Testis (tissue), 5 donors: ENCODE measurements at places on chromosomes 5 and 9.

DNA sequence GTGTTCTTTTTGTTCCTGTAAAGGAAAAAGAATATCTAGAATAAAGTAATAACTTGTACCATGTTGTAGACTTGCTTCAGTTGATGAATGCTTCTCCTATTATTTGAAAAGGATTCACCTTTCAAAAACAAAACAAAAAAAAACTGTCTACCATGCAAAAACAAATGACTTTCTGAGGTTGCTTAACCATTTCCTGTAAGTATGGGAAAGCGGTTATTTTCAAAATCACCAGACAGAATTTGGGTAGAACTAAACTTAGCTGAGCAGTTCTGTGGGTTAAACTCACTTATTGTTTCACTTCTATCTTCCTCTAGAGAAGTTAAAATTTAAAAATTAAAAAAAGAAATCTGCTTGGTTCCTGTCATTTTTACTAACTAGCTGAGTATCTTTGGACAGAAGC, 25.2 kb downstream of the LNPEP start:
- no peak for DNase-seq

GRCh38 chr5:147084702-147085101, 150.1 kb upstream of the STK32A start:
- DNase-seq: no peak

DNA sequence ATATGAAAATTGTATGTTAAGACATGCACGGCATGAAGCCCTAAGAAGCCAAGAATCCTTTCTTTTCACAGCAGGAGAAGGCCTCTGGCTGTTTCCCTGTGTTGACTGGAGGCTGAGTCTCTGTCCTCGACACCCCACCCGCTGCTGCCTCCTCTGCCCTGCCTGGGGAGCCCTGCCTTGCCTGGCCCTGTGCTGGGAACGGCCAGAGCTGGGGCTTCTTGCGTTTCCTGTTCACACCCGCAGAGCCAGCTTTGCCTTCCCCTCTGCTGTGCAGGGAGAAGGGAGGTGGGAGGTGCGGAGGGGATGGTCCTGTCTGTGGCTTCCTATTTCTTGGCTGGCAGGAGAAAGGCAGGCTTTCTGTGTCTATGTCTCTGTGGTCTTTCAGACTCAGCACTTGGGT, 6.9 kb upstream of the GMCL2 start:
- no peak for DNase-seq

- DNase-seq: no peak
These were observed 21.6 kb upstream of the ANXA1 start for GRCh38 chr9:73129941-73130685.

DNA sequence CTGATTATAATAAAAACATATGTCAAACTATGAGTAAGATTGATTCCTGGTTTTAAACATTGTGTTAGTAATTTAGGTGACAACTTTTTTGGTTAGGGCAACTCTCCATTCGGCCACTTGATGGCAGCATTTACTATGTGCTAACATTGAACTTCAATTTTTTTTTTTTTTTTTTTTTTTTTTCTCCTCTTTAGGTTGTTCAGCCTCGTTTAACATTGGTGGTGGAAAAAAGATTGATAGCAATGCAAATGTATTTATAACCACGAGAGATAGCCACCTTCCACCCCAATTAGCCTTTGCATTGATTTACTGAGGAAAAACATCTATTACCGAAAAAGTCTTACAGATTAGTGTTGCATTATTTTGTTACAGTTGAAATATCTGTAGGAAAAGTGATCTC, 159.1 kb downstream of the CSNK1G3 start:
- DNase-seq: peak; percentile 71

- no peak for DNase-seq
These were observed 222.4 kb upstream of the TBC1D2 start for GRCh38 chr9:98477884-98478283.

DNA sequence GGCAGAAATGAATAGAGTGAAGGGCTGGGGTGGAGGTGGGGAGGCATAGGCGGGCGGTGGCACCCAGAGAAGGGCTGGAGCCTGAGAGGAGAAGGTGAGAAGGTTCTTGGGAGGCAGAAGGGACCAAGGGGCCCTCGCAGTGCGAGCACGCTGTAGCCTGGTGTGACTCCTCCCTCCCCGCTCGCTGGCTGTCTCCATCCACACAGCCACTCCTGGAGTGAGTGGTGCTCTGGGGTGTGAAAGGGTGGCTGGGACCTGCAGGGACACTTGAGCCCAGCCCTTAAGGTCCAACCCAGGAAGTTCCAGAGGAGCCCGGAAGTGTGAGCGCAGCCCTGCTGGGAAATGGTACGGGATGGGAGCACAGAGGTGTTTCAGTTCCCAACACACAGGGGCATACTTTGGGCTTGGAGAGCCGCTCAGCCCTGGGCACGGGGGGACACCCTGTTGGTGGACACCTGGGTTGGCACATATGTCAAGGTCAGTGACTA, 9.3 kb upstream of the SCGB3A1 start:
- no peak for DNase-seq

GRCh38 chr5:14250748-14251701, 107.9 kb downstream of the TRIO start:
- no peak for DNase-seq

DNA sequence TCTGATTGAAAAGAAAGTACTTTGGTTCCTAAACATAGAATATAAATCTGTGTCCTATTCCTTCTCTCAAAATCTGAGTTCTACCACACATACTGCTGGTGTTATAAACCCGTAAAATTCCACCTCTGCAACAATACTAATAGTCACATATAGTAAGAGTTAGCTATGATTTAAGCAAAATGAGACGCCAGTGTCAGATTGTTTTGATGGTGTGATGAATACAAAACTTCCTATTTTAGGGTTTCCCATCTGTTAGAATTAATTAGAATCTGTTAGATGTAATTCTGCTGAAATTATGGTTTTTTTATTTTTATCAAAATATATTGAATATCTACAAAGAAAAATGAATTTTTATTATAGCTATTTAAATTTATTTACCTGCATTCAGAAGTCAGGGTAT, 26.7 kb downstream of the ARSK start:
- no peak for DNase-seq

DNA sequence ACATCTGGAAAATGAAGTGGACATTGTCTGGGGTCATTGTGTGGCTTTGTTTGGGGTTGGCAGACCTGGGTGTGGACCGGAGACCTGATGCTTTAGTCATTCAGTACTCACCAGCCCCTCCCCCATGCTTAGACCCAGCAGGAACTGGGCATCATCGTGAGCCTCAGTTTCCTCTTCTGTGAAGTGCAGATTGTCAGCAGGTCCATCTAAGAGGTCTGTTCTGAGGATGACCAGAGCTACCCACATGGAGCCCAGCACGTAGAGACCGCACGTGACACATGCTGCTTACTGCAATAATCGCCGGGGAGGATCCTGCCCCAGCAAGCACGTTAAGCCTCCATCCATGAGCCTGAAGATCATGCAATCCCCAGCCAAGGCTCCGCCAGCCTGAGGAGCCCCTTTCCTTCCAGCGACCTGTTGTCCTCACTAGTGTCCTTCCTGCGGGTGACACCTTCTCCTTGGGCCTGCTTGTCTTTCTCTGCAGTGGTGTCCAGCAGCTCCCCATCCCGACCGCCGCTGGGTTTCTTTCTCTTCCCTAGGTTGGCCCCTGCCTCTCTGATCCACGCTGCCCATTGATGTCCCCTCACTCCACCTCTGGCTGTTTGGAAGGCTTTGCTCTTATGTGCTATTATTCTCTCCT, 26.7 kb upstream of the IRX4 start:
- no peak for DNase-seq

DNA sequence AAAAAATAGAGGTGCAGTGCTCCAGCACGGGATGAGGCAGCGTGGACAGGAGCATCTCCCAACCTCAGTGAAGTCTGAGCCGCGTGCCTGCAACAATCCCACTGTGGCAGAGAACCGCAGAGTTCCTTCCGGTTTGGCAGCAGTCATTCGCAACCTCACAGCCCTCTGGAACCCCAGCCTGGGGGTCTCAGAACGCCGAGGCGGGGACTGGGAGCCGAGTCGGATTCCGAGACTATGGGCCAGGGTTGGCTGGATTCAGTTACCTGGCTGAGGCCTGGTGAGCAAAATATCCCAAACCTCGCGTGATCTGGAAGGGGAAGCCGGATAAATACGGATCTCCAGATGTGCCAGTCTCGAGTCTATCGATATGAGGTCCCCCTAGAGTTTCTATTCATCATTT, 27.0 kb downstream of the CDKN2A start:
- no peak for DNase-seq

DNA sequence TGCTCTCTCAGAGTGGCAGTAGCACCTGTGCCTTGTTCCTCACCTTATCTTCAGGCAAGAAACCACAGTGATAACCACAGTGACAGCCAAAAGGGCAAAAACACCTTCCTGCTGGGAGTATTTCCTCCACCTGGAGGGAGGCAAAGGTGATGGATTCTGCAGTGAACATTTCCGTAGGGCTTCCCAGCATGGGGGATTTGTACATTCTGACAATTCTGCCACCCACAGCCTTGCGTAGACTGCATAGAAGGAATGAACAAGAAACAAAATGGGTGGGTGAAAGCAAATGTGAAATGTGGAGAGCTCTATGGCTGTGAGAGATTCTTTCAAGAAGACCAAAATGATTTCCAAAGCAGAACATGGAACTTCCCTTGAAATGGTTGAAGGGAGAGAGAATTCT, 111.4 kb downstream of the ZNF462 start:
- no peak for DNase-seq

- no peak for DNase-seq
These were observed 100.3 kb downstream of the KIF4B start for GRCh38 chr5:155113888-155114287.

GRCh38 chr5:151724360-151724759, 34.1 kb downstream of the ATOX1 start:
- peak; percentile 2 for DNase-seq

- peak; percentile 8 for DNase-seq
These were observed 71.4 kb upstream of the COL5A1 start for GRCh38 chr9:134570151-134570621.

- no peak for DNase-seq
These were observed 170.0 kb downstream of the CCDC171 start for GRCh38 chr9:15722888-15723287.

GRCh38 chr5:155019601-155020226, 6.2 kb downstream of the KIF4B start:
- DNase-seq: no peak

- no peak for DNase-seq
These were observed 261.8 kb downstream of the MCTP1 start for GRCh38 chr5:95022967-95023695.

- peak; percentile 8 for DNase-seq
These were observed 6.2 kb upstream of the ORM1 start for GRCh38 chr9:114316605-114317230.

- peak; percentile 51 for DNase-seq
These were observed 173.0 kb upstream of the TBC1D2 start for GRCh38 chr9:98428454-98428853.

DNA sequence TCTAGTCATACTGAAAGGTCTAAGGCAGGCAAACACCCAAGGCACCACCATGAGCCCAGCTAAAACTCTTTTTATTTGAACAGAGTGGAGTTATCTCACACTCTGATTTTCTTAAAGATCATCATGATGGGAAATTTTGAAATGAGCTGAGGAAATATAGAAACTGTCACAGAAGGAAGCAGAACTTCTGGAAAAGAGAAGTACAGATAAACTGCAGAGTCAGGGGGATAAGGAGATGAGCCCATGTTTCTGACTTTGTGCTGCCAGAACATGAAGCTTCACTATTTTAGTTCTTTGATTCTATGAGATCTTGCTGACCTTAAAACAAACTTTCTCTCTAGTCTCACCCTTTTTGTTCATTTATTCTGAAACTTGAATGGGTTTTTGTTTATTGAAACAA, 406.5 kb upstream of the EDIL3 start:
- DNase-seq: no peak

DNA sequence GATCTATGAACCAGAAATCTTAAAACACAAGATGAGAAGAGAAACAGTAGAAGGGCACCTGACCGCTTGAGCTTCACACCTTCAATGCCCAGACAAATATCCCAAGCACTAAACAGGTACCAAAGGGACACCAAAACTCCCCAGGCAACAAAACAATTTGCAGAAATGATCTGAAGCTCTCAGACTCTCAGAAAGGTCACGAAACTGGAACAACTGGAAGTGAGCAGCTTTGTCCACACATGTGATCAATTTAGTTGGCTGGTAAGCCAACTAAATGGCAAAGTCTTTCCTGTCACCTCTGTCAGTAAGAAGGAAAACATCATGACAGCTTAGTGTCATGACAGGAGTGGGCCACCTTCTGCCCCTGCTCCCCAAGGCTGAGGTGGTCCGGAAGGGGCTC, 4.1 kb downstream of the IPPK start:
- no peak for DNase-seq

- DNase-seq: no peak
These were observed 1273.0 kb downstream of the EFNA5 start for GRCh38 chr5:106397700-106398099.

- DNase-seq: no peak
These were observed 356.9 kb upstream of the RGMB start for GRCh38 chr5:98416541-98416940.

GRCh38 chr5:118220556-118221195, 767.7 kb downstream of the DTWD2 start:
- no peak for DNase-seq
